ENCODE measurements at places on chromosomes 7 and 10. TPM values are rescaled to one million over a fixed set of nuclear protein-coding genes. Genes with fewer than 3 reads are reported as not detected.
A peak's percentile ranks its signal among the peaks of the same experiment; 100 is the strongest.

DNA sequence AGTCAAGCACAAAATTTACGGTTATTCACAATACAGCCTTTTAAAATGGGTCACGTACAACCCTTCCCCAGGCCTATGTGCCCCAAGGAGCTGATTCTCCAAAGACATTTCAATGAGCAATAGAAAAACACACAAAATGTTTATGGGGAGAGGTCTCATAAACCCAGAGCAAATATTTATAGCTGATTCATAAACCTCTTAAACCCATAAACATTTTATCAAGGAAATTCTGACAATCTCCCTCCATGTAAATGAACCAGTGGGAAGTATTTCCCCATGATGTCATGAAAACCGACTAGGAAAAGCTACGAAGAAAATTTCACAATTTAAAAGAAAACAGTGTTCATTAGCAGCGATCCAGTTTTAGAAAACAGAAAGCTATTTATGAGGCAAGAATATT lies 36.0 kb downstream of the SFMBT2 start:
- H3K27ac ChIP-seq = no peak overlapping the region
- H3K4me1 ChIP-seq = no peaks in the 10 kb centered on the region
- H3K36me3 ChIP-seq = no peaks in the 10 kb centered on the region
- no peaks in the 10 kb centered on the region for H3K27me3 ChIP-seq
- no peak overlapping the region for H3K4me3 ChIP-seq

DNA sequence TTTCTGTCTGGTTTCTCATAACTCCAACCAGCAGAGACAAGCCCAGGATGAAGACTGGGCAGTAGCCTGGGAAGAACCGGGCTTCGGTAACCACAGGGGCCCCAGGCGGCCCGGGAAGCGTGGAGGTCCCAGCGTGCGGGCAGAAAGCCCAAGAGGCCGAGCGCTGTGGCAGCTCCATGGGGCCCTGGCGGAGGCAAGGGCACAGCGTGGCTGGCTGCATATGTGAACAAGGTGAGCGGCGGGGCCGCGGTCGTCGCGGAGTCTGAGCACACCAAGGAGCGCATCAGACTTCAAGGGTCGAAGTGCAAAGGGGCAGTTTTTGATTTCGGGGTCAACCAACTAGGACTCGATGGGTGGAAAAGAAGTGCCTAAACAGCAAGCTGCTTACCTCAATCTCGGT lies 45.9 kb downstream of the AKR1D1 start:
- DNase-seq = no peak
- no peak overlapping the region for H3K27ac ChIP-seq

DNA sequence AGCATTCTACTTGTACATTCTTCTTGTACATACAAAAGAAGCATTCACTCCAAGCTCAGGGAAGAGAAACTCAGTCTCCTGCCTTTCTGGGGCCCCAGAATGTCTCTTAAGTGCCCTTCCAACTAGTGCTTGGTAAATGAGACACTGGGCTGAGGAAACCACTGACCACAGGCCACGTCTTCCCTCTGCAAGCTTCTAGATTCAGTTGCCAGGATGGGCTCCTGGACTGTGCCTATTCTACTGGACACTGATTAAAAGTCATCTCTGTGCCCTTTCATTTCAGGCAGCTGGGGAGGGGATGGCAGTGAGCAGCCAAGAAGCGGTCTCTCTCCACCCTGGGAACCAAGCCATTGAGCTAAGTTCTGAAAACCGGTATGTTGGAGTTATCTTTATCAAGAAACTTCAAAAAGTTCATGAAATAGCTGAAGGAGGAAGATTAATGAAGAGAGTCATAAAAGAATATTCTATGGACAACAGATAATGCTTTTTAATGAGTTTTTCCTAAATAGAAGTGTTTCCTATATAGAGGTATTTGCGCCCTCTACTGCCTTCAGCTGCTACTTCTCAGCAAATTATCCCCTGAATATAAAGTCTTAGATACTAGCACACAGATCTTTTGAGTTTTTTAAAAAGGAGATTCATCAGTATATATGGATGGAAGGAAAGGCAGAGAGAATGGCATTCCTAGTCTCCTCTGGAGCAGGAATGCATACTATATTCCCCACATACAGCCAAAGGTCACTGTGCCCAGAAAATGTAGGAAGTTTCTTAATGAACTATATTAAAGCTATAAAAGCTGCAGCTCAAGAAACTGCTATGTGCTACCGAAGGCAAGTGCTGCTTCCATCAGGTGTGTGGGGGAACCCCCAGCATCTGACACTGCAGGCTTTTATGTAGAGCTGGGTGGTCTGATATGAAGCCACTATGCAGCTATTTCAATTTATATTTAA lies 8.4 kb upstream of the IFIT1B start:
- no peak overlapping the region for H3K27ac ChIP-seq
- no peaks in the 10 kb centered on the region for H3K27me3 ChIP-seq
- H3K4me3 ChIP-seq = no peak overlapping the region

DNA sequence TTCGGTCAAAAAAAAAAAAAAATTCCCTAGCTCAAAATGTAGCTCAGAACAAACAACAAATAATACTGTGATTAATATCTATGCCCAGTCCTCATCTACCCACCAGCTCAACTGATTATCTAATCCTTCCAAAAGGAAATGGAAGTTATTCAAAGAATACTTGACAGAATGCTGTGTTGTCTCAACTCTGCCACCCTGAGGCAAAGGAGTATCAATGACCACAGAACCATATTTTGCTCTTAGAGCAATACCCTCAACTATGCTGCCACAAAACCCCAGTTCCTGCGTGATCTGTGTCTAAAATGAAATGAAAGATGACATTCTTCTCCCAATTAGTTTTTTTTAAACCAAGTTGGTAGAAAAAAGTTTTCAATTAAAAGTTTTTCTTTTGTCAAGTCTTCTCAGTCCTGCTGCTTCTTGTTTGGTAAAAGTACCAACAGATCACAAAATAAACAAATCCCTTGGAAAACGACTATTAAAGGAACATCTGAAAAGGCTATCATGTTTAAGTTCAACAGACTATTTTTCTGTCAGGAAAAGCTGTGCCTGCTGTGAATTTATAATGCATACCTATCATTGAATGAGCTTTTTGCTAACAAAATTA lies 21.6 kb downstream of the RBM28 start:
- no peaks in the 10 kb centered on the region for H3K27me3 ChIP-seq
- peaks cover 94% of the 10 kb centered on the region for H3K36me3 ChIP-seq
- no peaks in the 10 kb centered on the region for H3K4me1 ChIP-seq
- no peak overlapping the region for H3K4me3 ChIP-seq
- DNase-seq = no peak

GRCh38 chr7:102830197-102830596 lies 81.4 kb downstream of the FAM185A start:
- no peak overlapping the region for H3K4me3 ChIP-seq
- no peaks in the 10 kb centered on the region for H3K4me1 ChIP-seq
- H3K27ac ChIP-seq = no peak overlapping the region

GRCh38 chr10:75293446-75293820 lies 57.7 kb upstream of the COMTD1 start:
- no peak overlapping the region for H3K4me3 ChIP-seq
- no peaks in the 10 kb centered on the region for H3K36me3 ChIP-seq
- no peaks in the 10 kb centered on the region for H3K4me1 ChIP-seq
- H3K27ac ChIP-seq = peak overlapping the region; percentile 86
- no peak for DNase-seq

DNA sequence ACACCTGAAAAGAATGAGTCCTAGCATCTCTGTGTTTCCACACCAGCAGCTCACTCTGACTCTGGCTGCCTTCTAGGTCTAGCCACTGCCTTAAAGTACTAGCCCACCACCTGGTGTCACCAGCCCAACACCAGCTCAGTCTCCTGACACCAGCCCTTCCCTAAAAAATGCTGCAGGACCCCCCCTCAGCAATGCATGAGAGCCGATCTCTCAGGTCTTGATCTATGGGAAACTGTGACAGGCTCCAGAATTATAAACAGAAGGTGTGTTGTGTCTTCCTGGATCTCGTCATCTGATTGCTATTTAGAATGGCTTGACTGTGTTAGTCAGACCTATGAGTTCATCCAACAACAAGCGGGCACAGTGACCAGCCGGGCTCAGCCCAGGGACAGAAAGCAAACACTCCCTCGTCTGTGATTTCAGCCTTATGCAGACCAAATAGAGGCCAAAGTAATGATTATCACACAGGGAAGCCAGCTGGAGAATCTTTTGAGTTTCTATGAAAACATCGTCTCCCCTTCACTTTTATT lies 66.6 kb downstream of the CUBN start:
- DNase-seq = no peak
- H3K4me3 ChIP-seq = no peak overlapping the region
- H3K27ac ChIP-seq = peak overlapping the region; percentile 53
- H3K27me3 ChIP-seq = no peaks in the 10 kb centered on the region
- no peaks in the 10 kb centered on the region for H3K36me3 ChIP-seq

DNA sequence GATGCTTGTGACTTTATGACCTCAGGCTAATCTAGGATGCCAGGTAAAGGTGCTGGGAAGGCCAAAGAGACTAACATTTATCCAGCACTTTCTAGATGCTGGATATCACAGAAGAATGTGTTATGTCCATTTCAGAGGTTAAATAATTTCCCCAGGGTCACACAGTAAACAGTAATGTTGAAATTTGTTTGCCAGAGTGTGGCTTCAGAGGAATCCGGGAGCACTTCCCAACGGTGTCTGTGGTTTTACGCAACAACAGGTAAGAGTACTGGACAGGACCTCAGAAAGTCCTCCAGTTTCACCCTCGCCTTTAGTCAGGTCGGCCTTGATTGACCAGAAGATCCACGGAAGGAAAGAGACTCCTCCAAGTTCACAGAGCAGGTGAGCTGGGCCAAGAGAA lies 1.7 kb downstream of the SHTN1 start:
- H3K27me3 ChIP-seq = peaks cover 40% of the 10 kb centered on the region
- no peak overlapping the region for H3K27ac ChIP-seq
- H3K36me3 ChIP-seq = no peaks in the 10 kb centered on the region
- peak overlapping the region; percentile 67 for H3K4me3 ChIP-seq
- no peak for DNase-seq

DNA sequence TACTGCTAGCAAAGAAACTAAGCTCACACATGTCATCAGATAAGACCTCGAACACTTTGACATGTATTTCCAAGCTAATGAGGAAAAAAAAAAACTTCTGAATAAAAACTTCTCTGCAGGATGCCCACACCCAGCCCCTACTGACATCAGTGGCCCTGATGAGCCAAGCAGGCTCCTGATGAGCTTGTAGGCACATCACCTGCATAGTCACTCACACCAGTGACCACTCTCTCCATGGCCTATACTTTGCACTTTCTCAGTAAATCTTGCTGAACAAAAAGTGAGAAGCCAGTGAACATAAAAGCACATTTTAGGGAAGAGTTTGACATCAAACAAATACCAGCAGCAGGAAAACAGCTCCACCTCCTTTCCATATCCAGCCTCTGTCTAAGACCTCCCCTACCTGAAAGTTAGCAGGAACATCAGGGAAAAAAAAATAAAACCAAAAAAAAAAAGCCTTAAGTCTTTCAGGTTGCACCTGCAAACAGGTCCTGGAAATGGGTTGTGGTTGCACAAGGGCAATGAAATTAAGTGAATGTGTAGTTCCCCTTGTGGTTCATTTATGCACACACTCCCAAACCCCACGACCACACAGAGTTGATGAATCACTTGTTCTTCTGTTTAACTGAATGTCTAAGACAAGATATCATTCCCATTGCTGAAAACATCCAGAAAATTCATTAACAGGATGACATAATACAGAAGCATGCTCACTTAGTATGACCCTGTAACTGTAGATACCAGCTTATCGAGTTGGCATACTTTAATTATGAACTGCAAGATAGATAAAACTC lies 205.2 kb upstream of the PDE1C start:
- H3K36me3 ChIP-seq = no peaks in the 10 kb centered on the region
- no peaks in the 10 kb centered on the region for H3K27me3 ChIP-seq
- DNase-seq = no peak
- no peak overlapping the region for H3K4me3 ChIP-seq

- no peak for DNase-seq
- no peak overlapping the region for H3K27ac ChIP-seq
- no peaks in the 10 kb centered on the region for H3K27me3 ChIP-seq
- H3K36me3 ChIP-seq = no peaks in the 10 kb centered on the region
- H3K4me3 ChIP-seq = no peak overlapping the region
- no peaks in the 10 kb centered on the region for H3K4me1 ChIP-seq
These were observed 66.3 kb upstream of the NPVF start for GRCh38 chr7:25294624-25295023.

DNA sequence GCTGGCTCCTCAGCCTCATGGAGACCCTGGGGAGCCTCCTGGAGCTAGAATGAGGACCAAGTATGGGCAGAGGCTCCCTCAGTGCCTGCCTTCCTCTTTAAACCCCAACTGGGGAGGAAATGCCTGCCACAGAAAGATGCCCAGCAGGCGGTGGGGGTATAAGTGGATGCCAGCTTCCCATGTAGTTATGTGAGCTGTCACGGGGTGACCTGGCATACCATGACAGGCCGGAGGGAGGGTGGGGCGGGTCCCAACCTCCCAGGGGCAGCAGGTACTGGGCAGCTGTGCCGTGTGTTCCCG lies 35.0 kb downstream of the COL13A1 start:
- no peak overlapping the region for H3K27ac ChIP-seq
- H3K36me3 ChIP-seq = no peaks in the 10 kb centered on the region
- no peaks in the 10 kb centered on the region for H3K27me3 ChIP-seq
- no peak overlapping the region for H3K4me3 ChIP-seq
- no peak for DNase-seq

GRCh38 chr7:67644151-67644550 lies 647.5 kb downstream of the TYW1 start:
- H3K36me3 ChIP-seq = no peaks in the 10 kb centered on the region
- H3K27me3 ChIP-seq = no peaks in the 10 kb centered on the region
- H3K4me3 ChIP-seq = no peak overlapping the region
- H3K4me1 ChIP-seq = no peaks in the 10 kb centered on the region
- DNase-seq = no peak

GRCh38 chr7:147308539-147308938 lies 1191.9 kb downstream of the CNTNAP2 start:
- no peaks in the 10 kb centered on the region for H3K27me3 ChIP-seq
- no peak overlapping the region for H3K4me3 ChIP-seq
- DNase-seq = no peak
- H3K36me3 ChIP-seq = no peaks in the 10 kb centered on the region
- H3K4me1 ChIP-seq = no peaks in the 10 kb centered on the region

- no peaks in the 10 kb centered on the region for H3K27me3 ChIP-seq
- peak overlapping the region; percentile 95 for H3K27ac ChIP-seq
- H3K4me1 ChIP-seq = peaks cover 4% of the 10 kb centered on the region
- no peaks in the 10 kb centered on the region for H3K36me3 ChIP-seq
These were observed 2.1 kb downstream of the CASD1 start for GRCh38 chr7:94511718-94512117.

GRCh38 chr10:81872206-81872862 lies 2.7 kb upstream of the NRG3 start:
- peaks cover 16% of the 10 kb centered on the region for H3K4me1 ChIP-seq
- peaks cover 56% of the 10 kb centered on the region for H3K27me3 ChIP-seq
- H3K36me3 ChIP-seq = no peaks in the 10 kb centered on the region

GRCh38 chr7:103718482-103719061 lies 270.9 kb downstream of the RELN start:
- DNase-seq = no peak
- H3K27me3 ChIP-seq = no peaks in the 10 kb centered on the region
- H3K4me3 ChIP-seq = no peak overlapping the region

GRCh38 chr7:17663061-17663675 lies 277.1 kb downstream of the SNX13 start:
- DNase-seq = no peak
- no peaks in the 10 kb centered on the region for H3K36me3 ChIP-seq
- no peaks in the 10 kb centered on the region for H3K4me1 ChIP-seq
- no peak overlapping the region for H3K4me3 ChIP-seq
- H3K27me3 ChIP-seq = no peaks in the 10 kb centered on the region

HACD1 gene
- 47.0 TPM for total RNA-seq

GPR15LG gene
- total RNA-seq = not detected

TSPAN33 gene
- 4.5 TPM for total RNA-seq

RAPGEF5 gene
- total RNA-seq = 44.2 TPM

TAF3 gene
- total RNA-seq = 7.0 TPM

TAC1 gene
- total RNA-seq = not detected

HOXA11 gene
- total RNA-seq = not detected

Data from left lung (tissue), 14 donors.